ENCODE measurements at places on chromosomes 4 and X.

DNA sequence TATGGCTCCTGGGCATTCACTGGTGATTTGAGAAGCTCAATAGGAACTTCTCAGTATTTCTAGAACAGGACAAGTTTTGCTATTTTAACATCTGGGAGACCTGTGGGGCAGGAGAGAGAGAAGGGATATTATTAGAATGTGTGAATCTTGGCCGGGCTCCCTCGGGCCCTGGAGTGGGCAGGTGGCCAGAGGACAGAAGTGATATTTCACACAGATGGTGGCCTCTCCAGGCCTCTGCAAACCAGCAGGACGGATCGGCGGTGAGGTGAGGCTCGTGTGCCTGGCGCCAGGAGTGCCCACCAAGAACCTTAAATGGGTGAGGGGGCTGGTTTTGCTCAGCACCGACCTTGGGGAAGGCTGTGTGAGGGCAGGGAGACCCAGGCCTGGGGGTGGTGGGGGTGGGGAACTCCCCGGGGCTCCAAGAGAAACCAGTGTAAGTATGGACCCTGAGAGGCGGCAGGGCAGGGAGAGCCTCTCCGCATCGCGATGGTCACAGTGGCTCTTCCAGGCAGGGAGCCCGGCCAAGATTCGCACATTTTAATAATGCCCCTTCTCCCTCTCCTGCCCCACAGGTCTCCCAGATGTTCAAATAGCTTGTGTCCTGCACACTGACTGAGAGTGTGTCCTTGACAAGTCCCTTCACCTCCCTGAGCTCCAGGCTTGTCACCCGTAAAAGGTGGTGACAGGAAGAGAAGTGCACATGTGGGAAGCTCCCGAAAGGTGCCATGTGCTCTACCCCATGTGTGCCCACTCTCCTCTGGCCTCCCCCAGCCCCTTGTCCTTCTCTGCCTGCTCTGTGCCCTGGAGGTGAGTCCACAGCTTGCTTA, 64.9 kb downstream of the SORCS2 start:
- no peak for DNase-seq

DNA sequence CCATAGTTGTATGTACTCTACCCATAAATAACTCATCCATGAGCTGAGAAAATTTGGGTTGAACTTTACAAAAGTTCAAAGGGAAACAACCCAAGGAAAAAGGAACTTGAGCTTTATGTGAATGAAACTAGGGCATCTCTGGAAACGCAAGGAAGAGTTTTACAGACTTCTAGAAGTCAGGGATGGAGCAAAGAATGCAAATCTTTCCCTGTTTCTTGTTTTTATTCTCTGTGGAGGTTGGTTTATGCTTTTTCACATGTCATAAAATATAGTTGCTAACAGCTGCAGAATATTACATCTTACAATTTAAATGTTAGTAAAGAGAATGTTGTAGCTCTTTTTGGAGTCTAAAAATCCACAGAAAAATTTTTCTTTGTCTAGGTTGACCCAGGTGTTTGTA, 754.1 kb downstream of the PCDH7 start:
- no peak for DNase-seq

DNA sequence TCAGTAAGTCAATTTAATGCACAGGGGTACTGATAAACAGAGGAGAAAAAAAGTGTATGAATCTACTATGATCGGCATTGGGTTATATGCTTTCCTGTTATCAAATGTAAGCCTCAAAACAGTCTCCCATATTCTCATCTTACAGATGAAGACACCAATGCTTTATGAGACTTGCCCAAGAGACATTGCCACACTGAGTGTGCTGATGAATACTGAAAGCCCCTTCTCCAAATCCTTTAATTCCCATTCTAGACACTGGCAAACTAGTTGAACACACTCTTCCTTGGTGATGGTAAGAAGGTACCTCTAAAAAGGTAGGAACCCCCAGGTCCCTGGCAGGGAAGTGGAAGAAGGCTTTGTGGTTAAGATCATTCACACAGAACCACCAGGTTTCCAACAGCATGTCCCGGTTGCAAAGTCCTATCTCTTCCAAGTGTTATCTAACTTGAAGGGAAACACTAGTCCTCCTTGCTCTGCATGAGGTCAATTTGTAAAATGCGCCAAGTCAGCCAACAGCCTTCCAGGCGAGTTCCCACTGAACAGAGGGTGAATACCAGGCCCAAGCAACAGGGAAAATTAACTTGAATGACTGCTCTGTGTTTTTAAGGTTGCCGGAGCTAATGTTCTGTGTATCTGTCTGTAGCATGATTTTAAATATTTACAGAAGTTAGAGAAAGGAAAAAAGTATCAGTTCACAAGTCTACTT, 5.1 kb downstream of the SETD7 start:
- no peak for DNase-seq

DNA sequence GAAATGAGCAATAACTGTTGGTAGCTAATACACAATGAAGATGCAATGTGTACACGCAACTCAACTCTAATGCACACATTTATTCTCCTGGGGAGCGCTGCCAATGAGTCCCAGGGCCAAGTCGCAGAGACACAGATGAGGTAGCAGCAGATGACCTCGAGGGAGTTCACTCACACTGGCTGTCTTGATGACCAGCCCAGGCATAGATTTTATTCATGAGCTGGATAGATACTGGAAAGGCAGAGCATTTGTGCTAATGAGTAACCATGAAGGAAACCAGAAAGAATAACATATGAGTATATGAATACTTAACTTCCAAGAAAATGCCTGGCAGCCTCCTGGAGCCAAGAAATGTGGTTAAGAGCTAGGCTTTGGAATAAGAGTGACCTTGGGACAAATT, 42.3 kb downstream of the RASL11B start:
- no peak for DNase-seq

DNA sequence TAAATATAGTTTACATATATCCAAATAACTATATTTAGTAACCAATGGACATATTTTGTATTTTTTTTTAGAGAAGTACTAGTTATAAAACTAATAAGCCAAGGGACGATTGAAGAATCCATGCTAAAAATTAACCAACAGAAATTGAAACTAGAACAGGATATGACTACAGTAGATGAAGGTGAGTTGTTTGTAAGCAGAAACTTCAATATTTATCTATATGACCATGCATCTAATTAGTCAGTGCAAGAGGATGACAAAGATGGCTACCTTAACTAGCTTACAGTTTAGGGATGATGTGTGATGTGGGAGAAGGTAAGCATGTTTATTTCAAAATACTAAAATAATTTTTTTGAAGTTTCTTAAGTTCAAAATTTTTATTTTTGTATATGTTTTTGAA, 57.7 kb downstream of the HPGDS start:
- no peak for DNase-seq

DNA sequence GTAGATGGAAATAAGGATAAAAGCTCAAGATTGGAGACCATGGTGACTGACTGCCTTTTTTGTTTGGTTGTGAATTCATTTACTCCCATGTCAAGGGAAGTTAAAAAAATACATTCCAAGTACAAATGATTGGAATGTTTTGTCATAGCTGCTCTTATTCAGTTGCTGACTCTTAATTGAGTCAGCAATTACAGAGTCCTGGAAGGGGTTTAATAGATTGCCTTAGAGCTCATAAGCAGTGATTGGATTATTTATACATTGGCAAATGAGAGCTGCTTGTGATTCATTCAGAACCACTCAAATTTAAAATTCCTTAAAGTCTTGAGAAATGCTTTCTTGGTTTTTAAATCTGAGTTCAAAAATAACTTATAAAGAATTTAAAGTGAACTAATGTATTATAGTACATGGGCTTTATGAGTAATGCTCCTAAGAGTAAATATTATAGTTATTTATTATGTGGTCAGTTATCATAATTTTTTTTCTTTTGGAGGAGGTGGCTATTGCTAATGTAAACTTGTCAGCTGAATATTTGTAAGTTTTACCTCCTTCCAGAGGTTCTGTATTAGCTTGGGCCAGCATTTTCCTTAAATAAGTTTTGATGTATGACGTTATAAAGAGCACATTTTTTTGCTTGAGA, 13.6 kb downstream of the JADE1 start:
- DNase-seq = no peak

GRCh38 chr4:172751550-172751949, 417.1 kb upstream of the GALNT7 start:
- DNase-seq = no peak

DNA sequence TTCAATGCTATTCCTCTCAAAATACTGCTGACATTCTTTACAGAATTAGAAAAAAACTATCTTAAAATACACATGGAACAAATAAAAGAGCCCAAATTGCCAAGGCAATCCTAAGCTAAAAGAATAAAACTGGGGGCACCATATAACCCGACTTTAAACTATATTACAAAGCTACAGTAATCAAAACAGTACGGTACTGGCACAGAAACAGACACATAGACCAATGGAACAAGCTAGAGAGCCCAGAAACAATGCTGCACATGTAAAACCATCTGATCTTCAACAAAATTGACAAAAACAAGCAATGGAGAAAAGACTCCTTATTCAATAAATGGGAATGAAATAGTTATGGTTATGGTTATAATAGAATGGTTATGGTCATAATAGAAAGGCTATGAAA, 482.6 kb downstream of the IDS start:
- DNase-seq = no peak

DNA sequence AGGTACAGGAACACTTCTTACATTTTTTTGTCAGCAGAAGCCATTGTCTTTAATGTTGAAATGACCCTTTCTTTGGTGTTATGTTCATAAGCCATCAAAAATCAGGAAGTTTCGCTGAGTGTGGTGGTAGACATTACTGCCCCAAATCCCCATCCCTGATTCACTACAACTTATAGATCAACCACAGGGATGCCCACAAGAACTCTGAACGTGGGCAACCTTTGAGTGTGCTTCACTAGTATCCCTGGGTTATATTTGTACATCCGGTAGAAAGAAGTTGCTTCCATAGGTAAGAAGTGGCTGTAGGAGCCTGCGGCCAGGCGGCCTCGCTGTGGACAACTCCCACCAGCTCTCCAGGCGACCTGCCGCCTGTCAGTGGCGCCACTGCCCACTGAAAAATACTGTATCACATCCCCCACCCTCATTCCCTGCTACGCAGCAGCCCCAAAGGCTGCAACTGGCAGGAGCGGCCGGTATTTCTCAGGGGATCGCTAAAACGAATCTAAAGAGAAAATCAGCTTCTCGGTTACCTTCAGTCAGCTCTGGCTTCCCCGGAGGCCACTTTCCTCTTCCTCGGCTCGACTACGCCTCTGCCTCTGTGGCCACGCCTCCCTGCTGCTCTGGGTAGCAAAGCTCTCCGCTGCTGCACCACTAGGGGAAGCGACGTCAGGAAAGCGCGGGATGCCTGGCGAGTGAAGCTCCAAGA, 13.9 kb upstream of the ETDC start:
- no peak for DNase-seq

DNA sequence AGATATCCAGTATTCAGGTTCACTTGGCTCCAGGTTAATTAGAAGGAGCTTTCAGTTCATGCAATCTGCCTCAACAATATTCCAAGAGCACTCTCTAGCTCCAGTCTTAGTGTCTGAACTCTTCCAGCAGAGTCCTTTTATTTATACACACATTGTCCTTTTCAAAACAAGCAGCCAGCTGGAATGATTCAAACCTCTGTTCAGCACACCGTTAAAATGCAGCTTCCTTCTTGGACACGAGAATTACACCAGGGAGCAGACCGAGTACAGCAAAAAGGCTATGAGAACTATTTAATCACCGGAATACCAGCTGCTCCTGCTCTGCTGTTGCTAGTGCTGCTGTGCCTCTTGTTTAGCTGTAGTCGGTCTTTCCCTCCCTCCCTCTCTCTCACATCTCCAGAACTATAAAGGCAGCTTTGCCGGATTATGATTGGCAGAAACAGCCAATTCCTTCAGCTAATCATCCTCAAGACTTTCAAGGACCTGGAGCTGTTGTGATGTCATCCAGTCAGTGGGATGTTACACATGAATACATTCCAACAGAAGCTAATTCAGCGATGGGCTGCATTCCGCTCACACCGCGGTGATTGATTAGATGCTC, at the start of gene NDST4:
TSS of gene NDST4 (minus strand) at position 115 of the 601 bp plus-strand sequence. CDS start 36,584 bp downstream, outside the sequence.
- DNase-seq = no peak

- no peak for DNase-seq
Observed at GRCh38 chr4:2781911-2782310, 11.0 kb upstream of the SH3BP2 start.

DNA sequence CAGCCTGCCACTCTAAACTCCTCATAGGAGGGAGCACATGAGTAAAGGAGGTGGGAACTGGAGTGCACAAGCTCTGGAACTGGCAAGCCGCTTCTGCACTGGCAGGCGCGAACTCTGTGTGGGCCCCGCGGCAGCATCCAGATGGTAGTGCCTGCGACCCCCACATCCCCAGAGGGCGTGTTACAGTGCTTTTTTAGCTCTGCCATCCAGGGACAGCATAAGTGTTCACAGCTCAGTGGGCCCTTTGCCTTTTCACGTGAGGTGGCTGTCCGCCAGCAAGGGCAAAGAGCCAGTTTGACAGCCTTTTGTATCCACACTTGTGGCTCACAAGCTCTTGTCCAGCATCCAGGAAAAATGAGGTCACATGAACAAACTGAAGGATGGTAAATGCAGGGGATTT, 581.6 kb upstream of the DIAPH2 start:
- no peak for DNase-seq

DNA sequence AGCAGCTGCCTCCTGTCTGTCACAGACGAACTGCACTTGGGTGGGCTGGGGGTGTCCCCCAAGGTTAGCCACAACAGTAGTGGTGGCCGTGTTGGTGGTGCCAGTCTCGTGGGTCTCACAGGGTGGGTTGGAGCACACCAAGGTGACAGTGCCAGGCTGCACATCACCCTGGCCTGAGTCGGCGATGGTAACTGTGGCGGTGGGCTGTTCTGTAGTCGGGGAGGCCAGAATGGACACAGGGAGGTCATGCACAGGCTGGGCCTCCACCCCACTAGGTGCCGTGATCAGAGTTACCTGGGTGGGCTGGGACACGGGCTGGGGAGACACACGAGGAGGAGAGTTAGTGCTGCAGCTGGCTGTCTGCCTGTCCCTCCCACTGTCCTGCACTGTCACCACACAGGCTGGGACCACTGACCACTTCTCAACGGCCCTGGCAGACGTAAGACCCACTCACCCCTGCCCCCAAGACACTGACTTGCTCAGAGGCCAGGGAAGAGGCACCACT, 10.8 kb upstream of the RENBP start:
- DNase-seq = no peak

All from HuH-7.5 (cell line).